ENCODE measurements at places on chromosomes 6 and 20. TPM values are rescaled to one million over a fixed set of nuclear protein-coding genes. Genes with fewer than 3 reads are reported as not detected.

GRCh38 chr6:63897459-63897858 lies 261.9 kb downstream of the PHF3 start:
- no peak for DNase-seq

The TAGAP gene
- 0.75 TPM for polyA plus RNA-seq

GRCh38 chr6:121879149-121879548 lies 443.7 kb downstream of the GJA1 start:
- DNase-seq = no peak

- no peak for DNase-seq
Measured at GRCh38 chr6:36110863-36111262, 19.4 kb upstream of the MAPK13 start.

The LAMA5 gene
- 88.2 TPM for polyA plus RNA-seq

Data from left renal pelvis (tissue), 4 donors.